Astrocyte (in vitro differentiated cells and primary cell): ENCODE measurements at places on chromosomes 6 and 20. TPM values are rescaled to one million over a fixed set of nuclear protein-coding genes. Genes with fewer than 3 reads are reported as not detected.

Gene PRDM13
- not detected in 2 replicates for total RNA-seq

Gene ABHD16A
- 34.3 and 38.3 TPM in 2 replicates for total RNA-seq

Gene MYMX
- total RNA-seq = not detected in 2 replicates

Gene C6orf15
- 4.6 and 6.4 TPM in 2 replicates for total RNA-seq

Gene RHAG
- total RNA-seq = not detected in 2 replicates

Gene NTSR1
- total RNA-seq = 0.10 and 0.16 TPM in 2 replicates

Gene TPD52L1
- total RNA-seq = 32.4 and 32.8 TPM in 2 replicates

Gene CASP8AP2
- 12.1 and 12.6 TPM in 2 replicates for total RNA-seq

Gene HLA-DMB
- total RNA-seq = 0.11 and 0.24 TPM in 2 replicates

Gene ULBP2
- 7.3 and 7.5 TPM in 2 replicates for total RNA-seq

Gene MOG
- not detected in 2 replicates for total RNA-seq

Gene PROCR
- total RNA-seq = 36.2 and 39.5 TPM in 2 replicates

Gene LGSN
- 0.25 and 0.36 TPM in 2 replicates for total RNA-seq

Gene CTCFL
- not detected in 2 replicates for total RNA-seq

Gene AVP
- total RNA-seq = not detected in 2 replicates

Gene LST1
- total RNA-seq = not detected in 2 replicates

Gene RIPPLY2
- not detected in 2 replicates for total RNA-seq

Gene CALHM4
- total RNA-seq = 0.20 TPM in 1 of 2 replicates, not detected in the other

Gene DNAH8
- total RNA-seq = not detected in 2 replicates

Gene TAGAP
- 0.10 and 0.11 TPM in 2 replicates for total RNA-seq

Gene XKR7
- total RNA-seq = 0.36 and 0.48 TPM in 2 replicates
